Astrocyte (in vitro differentiated cells and primary cell): ENCODE measurements at places on chromosomes 1 and 21.

DNA sequence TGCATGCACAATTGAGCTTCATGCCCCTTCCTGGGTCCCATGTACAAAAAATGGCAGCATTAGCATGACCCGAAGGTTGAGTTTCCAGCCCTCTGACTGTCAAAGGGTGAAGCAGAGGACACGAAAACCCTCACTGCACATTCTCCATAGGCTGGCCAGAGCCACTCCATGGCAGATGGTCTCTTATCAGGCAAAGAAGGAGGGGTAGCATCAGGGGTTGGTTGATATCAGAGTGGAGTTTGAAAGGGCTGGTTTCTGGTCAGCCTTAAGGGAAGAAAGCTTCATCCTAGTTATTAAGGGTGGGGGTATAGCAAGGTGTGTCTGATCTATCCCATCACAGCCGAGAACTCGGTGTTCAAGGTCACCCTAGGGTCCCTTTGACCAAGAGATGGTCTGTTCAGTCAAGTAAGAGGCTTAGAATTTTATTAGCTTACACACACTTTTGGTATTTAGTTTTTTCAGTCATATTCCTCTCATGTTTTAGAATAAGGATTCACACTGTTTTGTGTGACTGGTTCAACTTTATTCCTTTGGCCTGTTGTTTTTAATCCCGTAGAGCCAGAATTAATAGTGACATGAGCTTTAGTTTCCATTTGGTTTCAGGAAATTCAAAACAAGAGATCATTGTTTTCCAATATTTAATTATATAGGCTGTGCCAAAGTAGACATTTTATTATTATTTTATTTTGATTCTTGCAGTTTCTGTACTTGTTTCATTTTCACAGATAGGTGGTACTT lies 199.9 kb upstream of the FMN2 start:
- DNase-seq: no peak

- peak; percentile 8 for DNase-seq
Measured at GRCh38 chr1:195462646-195463045, 1145.6 kb downstream of the KCNT2 start.

- peak; percentile 19 for DNase-seq
Measured at GRCh38 chr1:107782217-107782845, 182.6 kb downstream of the VAV3 start.

DNA sequence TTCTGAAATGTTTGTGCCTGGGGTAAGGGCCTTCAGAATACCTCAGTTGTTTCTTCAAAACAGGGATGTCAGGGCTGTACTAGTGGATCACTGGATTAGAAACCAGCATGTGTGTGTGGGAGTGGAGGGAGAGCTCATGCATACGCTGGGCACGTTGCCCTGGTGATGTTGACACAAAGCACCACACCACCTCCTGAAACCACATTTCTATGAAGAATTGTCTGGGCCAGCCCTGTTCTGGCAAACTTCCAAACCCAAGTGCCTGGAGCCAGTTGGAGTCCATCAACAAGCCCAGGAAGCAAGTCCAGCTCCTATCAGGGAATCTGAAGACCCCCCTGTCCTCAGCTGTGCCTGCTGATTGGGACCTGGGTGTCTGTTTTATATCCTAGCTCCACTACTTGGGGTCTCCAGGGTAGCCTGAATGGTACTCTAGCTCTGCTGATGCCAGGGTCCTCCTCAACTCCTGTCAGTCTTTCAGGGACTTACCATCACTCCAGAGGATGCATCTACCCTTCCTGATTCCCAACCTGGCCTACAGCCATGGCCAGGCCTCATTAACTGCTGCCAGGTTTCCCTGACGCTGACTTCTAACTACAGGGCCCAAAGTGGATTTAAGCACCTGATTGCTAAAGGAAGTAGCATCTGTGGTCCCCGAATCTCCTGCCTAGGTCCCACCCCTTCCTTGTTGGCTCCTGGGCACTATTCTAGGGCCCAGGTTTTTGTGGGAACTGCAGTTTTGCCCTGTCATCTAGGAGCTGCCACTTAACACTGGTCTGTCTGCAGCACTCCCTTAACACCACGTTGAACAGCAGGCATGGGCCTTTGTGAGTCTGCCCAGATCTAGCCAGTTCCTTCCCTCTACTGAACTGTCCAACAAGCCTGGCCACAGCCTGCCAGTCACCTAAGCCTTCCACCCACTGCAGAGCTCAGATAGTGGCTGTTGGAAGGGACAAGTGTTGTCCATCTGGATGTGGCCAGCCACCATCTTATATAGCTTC lies 45.5 kb downstream of the LPAR3 start:
- peak; percentile 98 for DNase-seq

DNA sequence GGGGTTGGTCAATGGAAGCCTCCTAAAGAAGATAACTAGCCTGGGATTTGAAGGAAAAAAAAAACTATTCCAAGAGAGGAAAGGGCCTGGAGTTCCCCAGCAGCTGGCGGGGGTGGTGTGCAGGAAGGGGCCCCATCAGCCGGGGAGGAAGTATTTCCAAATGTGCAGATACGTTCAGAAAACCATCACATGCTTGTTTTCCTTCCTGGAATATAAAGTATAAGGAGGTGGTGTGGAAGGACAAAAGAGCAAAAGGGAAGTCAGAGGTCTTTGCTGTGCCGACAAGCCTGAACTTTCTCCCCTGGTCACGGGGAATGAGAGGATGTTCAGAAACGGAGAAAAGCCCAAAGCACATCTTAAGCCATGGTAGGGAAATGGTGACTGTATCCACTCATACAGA lies 72.0 kb upstream of the BACE2 start:
- DNase-seq: no peak

DNA sequence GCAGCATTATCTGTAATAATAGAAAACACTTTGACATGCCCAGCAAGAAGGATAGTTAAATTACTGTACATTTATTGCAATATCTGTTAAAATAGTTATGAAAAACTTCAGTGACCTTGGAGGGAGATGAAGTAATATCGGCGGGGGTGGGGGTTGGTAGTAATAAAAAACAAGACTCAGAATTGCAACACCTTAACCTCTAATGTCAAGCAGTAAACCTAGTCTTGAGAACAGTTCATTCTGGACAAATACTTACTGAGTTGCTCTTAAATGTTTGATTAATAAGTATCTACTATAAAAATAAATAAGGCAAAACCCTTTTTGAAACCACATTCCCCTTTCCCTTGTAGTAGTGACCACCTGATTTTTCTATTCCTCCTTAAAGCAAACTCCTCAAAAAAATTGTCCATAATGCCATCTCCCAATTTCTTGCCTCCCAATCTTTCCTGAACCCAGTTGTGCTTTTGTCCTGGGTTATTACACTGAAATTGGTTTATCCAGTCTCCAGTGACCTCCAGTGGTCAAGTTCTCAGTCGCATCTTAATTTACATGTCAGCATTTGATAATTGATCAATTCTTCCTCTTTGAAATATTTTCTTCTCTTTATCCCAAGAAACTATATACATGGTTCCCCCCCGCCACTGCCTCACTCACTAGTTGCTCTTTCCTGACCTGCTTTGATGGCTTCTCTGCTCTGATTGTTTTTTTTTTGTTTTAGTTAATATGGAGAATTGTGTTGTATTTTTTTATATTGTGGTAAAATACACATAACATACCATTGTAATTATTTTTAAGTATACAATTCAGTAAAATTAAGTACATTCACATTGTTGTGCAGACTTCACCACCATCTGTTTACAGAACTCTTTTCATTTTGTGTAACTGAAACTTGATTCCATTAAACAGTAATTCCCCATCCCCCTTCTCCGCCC lies 36.8 kb downstream of the RAP1A start:
- DNase-seq: peak; percentile 12

GRCh38 chr1:196531737-196532524 lies 76.3 kb downstream of the KCNT2 start:
- no peak for DNase-seq

- no peak for DNase-seq
Measured at GRCh38 chr1:43372172-43372571, 4.4 kb upstream of the ELOVL1 start.

DNA sequence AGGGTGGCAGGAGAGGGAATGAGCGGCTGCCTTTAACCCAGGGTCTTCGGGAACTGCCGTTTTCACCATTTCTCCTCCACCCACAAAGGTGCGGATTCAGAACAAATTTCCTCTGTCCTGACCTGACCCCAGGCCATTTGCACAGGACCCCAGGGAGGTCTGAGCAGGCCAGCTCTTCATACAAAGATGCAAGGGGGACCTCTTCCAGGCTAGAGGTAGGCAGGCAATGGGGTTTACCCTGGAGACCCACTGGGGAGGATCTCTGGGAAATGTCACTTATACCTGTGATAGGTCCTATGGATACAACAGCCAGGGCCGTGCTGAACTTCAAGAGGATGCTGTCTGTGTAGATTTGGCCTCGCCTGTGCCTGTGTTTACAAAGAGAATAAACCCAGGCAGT lies 89.7 kb upstream of the VAMP3 start:
- DNase-seq: no peak

DNA sequence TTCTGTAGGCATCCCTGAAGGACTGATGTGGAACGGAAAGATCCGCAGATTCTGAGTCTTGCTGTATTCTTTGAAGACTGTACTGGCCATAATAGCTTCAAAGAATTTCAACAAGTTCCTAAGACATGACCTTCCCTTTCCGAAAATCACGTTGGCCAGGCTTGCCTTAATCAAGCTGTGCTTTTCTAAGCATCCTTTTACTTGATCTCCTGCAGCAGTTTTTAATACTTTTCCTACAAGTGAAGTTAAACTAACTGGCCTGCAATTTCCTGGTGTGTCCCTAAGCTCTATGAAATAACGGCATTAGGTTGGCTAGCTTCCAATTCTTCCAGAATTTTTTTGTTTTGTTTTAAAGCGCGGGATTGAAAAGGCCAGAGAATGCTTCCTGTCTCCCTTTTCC lies 40.3 kb downstream of the SPAG17 start:
- no peak for DNase-seq

GRCh38 chr1:173878251-173878650 lies 10.1 kb downstream of the ZBTB37 start:
- no peak for DNase-seq

DNA sequence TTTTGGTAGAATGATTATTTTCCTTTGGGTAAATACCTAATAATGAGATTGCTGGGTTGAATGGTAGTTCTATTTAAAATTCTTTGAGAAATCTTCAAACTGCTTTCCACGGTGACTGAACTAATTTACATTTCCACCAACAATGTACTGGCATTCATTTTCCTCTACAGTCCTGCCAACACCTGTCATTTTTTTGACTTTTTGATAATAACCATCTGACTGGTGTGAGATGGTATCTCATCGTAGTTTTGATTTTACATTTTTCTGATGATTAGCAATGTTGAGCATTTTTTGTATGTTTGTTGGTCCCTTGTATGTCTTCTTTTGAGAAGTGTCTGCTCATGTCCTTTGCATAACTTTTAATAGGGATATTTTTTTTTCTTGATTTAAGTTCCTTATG lies 23.5 kb downstream of the KCNK2 start:
- DNase-seq: no peak

DNA sequence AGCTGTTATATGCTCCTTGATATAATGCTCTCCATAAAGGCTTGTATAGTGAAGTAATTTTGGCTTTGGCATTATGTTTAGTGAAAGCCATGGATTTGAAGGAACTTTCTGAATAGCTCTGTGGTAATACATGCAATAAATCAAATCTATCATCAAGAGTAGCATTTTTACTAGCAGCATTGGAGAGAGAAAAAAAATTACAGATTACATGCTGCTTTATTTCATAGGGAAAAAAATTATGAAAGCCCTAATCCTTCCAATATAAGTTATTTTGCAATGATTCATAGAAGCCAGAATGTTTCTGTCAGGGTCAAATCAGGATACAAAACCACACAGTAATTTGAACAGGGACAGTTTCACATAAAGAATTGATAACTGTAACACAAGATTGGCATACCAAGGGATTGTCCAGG lies 250.0 kb downstream of the SPATA17 start:
- DNase-seq: peak; percentile 60

DNA sequence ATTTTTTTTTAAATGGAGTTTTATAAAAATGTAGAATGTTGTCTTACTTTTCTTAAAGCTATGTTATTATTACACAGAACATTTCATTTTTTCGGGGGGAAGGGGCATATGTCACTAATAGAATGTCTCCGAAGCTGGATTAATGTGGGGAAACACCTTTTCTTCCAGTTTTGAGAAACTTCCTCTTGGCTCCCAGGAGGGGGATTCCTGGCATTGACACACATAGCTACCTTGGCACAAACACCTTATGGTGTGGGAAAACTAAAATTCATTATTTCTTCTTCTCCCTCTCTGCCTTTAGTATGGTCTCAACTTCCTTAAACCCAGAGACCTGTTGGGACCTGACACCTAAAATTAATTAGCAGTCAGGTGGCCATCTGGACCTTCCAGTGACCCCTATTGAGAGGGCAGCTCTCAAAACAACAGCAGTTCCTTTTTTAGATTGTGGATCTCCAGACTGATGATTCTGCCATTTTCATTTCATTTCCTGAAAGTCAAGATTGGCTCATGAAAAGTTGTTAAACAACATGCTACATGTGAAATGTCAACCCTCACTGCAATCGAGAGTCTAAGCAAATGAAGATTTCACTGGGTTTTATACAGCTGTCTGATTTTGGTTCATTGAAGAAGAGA lies 70.1 kb upstream of the EDEM3 start:
- no peak for DNase-seq

DNA sequence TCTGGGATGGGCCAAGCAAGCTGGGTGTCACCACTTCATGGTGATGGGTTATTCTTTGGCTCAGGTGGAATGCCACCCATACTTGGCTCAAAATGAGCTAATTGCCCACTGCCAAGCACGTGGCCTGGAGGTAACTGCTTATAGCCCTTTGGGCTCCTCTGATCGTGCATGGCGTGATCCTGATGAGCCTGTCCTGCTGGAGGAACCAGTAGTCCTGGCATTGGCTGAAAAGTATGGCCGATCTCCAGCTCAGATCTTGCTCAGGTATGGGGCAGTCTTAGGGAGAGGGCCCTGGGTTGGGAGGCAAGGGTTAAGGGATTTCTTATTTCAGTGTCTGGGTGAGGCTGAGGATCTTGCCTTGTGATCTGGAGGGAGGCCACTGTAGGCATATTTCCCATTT lies 15.4 kb upstream of the NASP start:
- no peak for DNase-seq

GRCh38 chr1:172184506-172185191 lies 235.8 kb upstream of the C1orf105 start:
- peak; percentile 31 for DNase-seq

- peak; percentile 61 for DNase-seq
Measured at GRCh38 chr21:41167348-41168342, at the start of gene BACE2. BACE2 (plus strand) TSS chr21:41168160; CDS start chr21:41168264, 104 bp downstream.
